ENCODE measurements at places on chromosomes 3 and 15.

DNA sequence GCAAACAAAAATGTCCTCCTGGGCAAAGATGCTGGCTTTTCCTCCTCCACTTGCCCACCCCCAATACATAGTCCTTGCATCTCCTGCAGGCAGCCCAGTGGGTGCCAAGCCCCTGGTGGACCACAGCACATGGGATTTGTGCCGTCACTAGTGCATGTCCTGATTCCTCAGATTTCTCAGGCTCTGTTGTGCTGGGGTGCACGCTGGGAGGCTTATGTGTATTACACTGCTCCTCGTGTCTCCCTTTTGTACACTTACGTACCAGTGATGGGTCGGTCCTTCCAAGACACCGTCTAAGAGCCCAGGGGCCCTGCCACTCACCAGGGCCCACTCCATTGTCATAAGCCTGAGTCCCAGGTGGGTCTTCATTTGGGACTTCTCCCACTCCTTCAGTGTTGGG is 70.1 kb downstream of the PLXNA1 start:
- DNase-seq: no peak

- no peak for DNase-seq
These were observed 163.4 kb upstream of the GADL1 start for GRCh38 chr3:31057891-31058290.

GRCh38 chr3:104245981-104246380 is 1120.7 kb upstream of the ALCAM start:
- no peak for DNase-seq

- DNase-seq: no peak
These were observed 77.4 kb downstream of the SMAD6 start for GRCh38 chr15:66779331-66780009.

GRCh38 chr3:170811515-170811914 is 58.5 kb downstream of the RPL22L1 start:
- no peak for DNase-seq

GRCh38 chr3:177932346-177932745 is 603.9 kb upstream of the KCNMB2 start:
- DNase-seq: no peak

- no peak for DNase-seq
These were observed 3.0 kb downstream of the ROBO2 start for GRCh38 chr3:77042882-77043281.

- no peak for DNase-seq
These were observed 13.7 kb downstream of the LRTM1 start for GRCh38 chr3:54914180-54914579.

DNA sequence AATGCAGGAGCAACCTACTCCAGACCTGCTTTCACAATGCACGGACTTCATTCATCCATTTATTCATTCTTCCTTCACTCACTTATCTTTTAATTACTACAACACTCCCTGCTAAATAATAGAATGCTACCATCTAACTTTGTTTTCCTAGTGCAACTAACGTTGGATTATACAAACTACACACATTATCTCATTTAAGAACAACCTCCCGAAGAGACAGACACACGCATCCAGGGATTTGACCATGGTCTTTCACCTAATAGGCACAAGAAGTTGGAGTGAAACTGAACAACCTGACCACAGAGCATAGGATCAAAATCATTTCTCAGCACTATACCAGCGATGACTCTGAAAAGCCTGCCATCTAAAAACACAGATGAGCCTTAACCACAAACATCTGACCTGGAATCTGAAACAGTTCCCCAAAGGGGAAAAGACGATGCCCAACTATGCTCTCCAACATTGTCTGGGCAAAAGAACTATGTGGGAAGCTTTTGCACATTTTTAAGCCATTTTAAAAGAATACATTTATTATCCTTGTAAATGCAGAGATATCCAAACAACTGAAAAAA is 21.0 kb downstream of the ZNF385D start:
- no peak for DNase-seq

- no peak for DNase-seq
These were observed 41.4 kb downstream of the SNAPC5 start for GRCh38 chr15:66456211-66456610.

DNA sequence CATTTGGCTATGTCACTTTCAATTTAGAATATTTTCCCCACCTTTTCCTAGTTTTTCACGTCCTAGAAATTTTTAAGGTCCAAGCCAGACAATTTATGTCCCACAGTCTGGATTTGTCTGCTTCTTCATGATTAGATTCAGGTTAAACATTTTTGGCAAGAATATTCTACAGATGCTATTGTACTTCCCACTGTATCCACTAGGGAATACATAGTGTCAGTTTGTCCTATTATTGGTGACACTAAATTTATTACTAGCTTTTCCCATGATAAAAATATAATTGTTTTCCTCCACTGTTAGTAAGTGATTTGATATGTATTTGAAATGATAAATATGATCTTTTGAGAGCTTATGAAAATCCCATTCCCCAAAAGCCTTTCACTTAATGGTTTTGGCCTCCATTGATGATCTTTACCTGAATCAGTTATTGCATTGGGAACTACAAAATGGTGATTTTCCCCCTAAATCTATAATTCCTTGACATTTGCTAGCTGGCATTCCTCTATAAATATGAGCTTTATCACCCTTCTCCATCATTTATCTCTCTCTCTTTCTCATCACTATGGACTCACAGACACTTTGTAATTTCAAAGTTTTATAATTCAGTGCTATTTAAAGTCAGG is 8.3 kb downstream of the ARL14 start:
- DNase-seq: no peak

DNA sequence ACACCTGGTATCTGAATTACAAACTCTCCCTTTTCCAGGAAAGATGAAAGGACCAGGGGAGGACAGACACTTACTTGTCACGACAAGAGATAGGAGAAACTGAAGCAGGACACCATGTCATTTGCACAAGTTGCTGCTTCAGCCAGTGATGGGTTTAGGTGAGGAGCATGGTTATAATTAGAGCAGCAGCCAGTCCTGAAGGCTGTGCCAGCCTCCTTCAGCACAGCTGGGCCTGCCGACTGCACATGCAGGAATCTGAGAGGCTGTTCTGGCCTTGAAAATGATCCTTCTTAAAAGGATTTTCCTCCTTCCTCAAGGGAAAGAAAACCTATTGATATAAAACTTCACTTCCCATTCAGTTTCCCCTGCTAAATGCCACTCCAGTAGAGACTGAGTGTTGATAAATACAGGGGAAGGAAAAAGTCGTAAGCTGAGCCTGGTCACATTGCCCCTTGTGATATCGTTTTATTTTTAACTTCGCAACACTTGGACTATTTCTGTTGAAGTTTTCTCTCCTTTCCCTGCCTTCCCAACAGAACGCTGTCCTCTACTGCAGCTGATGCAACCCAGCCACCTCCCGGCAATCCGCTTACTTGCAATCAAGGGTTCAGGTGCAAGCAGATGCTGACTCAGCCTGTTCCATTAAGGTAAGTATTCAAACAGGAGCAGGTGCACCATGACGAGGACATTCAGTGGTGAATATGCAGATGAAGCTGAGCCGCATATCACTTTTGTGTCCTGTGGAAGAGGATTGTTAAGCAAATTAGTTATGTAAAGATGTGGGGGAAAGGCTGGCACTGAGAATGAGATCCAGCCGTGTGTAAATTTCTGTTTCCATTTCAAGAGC is at the start of gene FBXO40:
FBXO40 (plus strand) TSS at position 524 of the 847 bp plus-strand sequence. CDS start 27,197 bp downstream, outside the sequence.
- no peak for DNase-seq

DNA sequence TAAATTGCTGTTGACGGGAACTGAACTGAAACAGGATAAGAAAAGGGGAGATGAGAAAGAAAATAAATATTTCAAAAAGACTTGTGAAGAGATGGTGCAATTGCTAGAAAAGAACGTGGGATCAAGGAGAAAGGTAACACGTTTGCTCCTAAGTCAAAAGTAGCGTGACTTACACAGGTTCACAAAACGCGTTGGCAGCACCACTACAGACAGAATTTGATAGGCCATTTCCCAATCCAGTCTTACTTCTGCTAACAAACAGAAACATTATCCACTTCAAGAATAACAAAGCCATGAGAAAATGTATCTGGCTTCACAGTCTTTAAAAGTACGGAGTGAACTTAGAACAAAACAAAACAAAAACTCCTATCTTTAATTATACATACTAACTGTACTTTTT is 75.5 kb downstream of the DPH6 start:
- no peak for DNase-seq

DNA sequence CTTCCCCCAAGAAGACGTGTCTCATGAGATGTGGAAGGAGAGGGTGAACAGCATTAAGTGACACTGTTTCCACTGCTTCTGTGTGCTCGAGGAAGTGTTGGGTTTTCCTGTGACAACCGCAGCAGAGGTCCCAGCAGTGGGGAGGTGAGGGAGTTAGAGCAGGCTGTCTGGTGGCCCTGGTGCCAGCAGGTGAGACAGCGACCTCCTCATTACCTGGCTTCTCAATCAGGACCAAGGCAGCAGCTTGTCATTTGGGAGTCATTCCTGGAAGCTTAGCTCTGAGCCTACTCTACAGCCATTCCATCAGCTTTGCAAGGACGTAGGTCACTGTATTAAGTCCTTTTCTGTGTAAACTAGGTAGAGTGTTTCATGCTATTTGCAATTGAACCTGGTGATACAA is 63.3 kb upstream of the RGMA start:
- no peak for DNase-seq

DNA sequence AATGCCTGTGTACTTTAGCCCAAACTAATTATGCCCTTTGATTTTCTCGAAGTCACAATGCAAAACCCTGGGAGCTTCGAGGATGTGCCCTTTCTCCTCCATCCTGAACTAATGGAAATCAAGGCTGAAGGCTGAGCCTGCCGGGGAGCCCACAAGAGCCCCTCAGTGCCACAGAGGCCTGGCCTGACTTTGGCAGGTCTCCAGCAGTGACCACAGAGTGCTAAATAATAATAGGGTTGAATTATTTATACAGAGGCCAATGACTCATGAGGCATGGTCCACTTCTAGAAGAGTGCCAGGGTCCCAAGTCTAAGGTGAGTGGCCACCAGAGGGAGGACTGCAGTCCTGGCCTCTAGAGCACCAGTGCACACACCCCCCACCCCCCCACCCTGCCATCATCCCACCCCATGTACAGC is 19.1 kb upstream of the GLCE start:
- DNase-seq: no peak

- no peak for DNase-seq
These were observed 168.6 kb downstream of the KLF13 start for GRCh38 chr15:31495281-31495680.

- DNase-seq: no peak
These were observed 159.7 kb downstream of the RSL24D1 start for GRCh38 chr15:55037071-55037470.

- no peak for DNase-seq
These were observed 7.8 kb downstream of the SLC24A1 start for GRCh38 chr15:65629548-65629947.

DNA sequence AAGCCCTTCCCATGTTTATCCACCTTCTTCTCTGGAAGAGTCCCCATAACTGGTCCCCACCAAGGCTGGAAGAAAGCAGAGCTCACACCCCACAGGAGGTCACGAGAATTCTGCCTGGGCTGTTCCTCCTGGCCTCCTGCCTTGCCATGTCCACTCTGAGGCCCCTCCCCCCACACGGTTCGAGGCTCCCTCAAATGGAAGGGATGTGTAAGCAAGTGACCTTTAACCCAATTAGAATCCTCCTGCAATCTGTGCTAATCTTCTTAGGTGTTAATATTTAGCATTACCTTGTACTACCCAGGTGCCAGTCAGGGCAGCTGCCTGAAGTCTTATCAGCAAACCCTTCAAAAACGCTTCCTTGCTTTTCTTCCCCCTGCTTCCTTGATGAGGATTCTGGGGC is 32.4 kb upstream of the DYNC1LI1 start:
- no peak for DNase-seq

GRCh38 chr3:194269610-194270145 is 81.5 kb downstream of the CPN2 start:
- no peak for DNase-seq

DNA sequence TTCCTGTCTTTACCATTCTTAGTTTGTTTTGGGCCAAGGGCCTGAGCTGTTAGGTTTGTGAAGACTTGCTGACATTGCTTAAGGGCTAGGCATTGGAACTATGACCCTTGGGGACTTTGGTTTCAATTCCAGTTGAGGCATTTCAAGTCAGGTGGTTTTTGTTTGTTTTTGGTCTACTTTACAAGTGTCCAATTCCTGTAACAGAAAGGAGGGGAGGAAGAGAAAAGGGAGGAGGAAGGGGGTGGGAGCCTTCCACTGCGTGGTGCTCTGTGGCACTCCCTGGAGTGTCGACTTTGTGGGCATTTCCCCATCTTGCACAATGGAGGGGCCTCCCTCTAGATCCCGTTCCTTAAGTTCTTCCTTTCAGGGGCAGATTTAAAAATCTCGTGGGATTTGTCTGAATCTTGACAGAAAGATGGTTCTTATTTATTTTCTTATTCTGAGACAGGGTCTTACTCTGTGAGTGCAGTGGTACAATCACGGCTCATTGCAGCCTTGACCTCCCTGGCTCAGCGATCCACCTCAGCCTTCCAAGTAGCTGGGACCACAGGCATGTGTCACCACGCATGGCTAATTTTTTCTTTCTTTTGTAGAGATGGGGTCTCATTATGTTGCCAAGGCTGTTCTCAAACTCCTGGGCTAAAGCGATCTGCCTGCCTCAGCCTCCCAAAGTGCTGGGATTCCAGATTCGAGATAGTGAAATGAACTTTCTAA is 59.5 kb upstream of the RYK start:
- DNase-seq: no peak

DNA sequence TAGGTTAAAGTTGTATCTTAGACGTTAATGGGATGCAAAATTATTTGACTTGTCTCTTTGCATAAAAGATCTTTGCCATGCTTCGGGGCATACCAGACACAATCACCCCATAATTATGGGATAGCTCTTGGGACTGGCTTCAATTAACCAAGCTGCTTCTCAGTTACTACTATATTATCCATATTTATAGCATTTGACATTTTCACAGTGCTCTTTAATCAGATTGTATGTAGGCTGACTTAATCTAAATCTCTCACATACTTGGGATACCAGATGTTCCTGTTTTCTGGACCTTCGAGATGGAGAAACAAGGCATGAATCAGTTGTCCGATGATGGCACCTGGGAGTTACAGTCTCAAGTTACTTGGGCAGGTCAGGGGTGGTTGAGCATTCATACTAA is 27.2 kb upstream of the ABHD17C start:
- no peak for DNase-seq

GRCh38 chr3:144200466-144200865 is 228.8 kb downstream of the DIPK2A start:
- DNase-seq: no peak

- DNase-seq: no peak
These were observed 602.1 kb upstream of the ZNF385D start for GRCh38 chr3:22353126-22353525.

- DNase-seq: no peak
These were observed 27.3 kb upstream of the MNS1 start for GRCh38 chr15:56492236-56492635.

DNA sequence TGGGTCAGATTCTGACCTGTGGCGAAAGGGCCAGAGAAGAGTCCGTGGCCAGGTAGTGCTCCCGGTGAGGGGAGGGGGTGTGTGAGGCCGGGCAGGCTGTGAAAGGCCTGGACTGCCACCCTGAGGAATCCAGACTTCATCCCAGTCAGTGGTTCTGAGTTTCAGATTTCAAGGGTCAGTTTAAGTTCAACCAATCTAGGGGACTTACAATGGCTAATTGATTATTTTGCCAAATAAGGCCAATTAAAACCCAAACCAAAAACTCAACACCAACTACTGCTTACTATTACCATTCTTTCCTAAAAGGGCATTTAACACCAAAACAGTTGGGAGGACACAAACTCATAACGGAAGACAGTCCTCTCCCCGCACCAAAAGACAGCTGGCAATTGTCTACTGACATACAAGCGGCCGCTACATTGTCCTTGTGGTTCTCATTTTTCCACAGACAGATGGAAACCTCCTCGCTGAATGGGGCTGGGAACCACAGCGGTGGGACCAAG is 30.5 kb downstream of the TMEM44 start:
- no peak for DNase-seq

GRCh38 chr3:33482111-33482521 is 41.9 kb upstream of the UBP1 start:
- no peak for DNase-seq
